ENCODE measurements at places on chromosomes 2 and 18.

DNA sequence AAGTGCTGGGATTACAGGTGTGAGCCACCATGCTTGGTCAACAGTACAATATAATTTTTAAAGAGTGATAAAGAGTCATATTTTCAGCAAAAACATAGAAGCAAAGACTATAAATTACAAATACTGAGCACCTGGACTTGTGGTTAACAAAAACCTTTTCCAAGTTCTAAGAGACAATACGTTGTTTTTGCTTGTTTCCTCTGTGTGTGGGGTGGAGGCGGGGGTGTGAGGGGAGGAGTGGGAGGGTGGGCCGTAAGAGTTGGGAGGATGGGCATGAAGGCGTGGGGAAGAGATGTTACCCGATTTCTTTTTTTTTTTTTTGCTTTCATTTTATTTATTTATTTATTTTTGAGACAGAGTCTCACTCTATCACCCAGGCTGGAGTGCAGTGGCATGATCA lies 78.0 kb upstream of the WIPF1 start:
- no peak for DNase-seq

- DNase-seq = no peak
Observed at GRCh38 chr2:69013840-69014821, 1.2 kb downstream of the ANTXR1 start.

GRCh38 chr2:131042148-131042775 lies 51.0 kb downstream of the FAM168B start:
- no peak for DNase-seq

DNA sequence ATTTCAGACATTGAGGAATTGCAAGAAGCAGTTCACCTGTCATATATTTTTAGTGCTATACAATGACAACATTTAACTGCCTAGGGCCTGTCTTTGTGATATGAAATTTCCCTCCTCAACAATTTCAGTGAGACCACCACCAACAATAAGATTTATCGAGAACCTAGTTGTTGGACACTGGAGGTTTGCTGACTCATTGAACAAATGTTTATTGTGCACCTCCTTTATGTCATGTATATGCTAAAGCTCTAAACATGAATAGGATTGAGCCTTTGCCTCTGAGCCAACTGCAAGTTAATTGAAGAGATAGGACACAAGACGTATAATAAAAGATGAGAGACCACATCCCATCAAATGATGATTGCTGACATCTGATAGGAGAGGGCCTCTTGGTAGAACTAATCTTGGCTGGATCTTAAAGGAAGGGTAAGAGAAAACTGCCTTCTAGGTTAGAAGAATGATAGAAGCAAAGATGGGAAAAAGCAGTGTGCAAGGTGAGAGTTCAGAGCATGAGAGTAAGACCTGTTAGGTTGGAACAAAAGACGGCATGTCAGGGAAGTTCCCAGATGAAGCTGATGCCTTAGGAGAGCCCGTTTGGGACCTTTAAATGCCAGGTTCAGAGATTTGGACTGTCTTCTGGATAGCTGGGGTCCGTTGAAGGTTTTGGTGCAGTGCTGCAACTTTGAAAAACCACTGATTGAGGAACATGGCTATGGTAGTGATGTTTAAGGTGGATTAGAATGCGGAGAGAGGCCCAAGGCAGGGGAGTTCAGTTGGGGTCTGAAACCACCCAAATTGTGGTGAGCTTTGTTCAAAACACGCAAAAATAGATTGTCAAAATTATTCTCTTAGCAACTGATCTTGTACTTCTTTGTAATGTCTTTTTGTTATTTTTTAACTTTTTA lies 133.0 kb upstream of the EML6 start:
- DNase-seq = no peak

DNA sequence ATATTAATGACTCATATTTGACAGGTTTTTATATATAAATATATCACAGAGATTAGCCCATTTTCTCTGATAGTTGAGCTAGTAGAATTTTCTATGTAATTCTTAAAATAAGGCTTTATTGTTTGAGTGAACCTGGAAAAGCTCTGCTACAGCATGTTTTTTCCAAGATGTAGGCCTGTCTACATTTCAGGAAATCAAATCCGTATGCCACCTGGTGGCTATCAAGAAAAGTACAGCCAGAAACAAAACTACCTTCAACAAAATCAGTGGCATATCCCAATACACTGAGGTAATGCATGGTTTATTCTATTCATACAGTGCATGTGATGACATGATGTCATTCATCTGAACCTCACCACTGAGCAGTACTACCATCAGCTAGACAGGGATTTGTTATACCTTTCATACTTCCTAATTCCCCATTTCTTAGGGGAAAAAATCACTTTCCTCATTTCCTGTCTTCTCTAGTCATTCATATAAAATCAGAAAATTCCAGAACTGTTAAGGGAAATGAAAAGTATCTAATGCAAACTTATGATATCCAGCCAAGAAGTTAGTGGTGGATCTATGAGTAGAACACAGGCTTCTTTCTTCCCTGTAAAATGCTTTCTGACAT lies 310.4 kb upstream of the SYT4 start:
- DNase-seq = no peak

GRCh38 chr18:57202881-57203280 lies 56.0 kb downstream of the BOD1L2 start:
- no peak for DNase-seq

DNA sequence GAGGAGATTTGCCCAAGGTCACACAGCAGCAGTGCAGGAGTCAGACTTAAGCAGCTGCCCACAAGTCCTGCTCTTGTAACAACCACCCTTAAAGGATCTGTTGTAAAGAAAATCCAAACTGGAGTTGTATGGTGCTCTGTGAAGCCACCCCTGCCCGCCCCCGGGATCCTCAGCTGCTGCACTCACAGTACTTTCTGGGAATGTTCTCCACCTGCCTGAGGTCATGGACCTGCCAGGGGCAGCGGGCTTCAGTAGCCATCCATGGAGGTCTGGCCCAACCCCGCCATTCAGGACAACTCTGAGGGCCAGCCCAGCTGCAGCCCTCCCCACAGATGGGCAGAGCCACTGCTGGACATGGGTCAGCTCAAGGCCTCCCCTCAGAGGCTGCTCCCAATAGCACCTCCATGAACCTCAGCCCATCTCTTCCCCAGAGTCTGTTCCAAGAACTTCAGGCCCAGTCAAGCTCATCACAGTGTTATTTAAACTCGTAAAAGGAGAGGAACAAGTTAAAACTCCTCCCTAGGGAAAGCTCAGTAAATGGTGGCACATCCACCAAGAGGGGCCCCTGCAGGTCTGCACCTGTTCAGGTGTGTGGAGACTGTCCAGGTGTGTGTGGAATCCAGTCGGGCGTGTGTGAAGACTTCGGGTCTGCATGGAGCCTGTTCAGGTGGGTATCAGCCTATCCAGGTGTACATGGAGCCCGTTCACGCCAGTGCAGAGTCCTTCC lies 39.4 kb upstream of the GPC1 start:
- no peak for DNase-seq

DNA sequence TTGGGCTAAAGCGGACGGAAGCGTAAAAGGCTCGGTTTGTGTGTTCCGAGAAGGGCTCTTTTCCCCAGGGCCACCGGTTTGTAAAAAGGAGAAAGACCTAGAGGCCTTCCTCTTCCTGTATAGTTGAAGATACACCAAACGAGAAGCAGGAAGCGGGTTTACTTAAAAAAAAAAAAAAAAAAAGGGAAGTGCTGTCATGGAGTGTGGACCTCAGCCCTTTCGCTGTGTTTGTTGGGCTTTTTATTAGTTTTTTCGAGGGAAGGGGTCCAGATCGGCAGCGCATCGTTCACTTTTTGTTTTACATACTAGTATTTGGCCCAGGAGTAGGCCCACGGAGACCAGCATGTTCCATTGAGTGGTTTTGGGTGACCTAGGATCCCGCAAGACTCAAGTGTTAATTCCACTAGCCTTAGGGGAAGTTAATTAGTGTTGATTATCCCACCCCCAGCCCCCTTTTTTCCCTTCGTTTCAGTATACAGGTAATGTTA lies 676 bp downstream of the ACTR2 start:
- no peak for DNase-seq

DNA sequence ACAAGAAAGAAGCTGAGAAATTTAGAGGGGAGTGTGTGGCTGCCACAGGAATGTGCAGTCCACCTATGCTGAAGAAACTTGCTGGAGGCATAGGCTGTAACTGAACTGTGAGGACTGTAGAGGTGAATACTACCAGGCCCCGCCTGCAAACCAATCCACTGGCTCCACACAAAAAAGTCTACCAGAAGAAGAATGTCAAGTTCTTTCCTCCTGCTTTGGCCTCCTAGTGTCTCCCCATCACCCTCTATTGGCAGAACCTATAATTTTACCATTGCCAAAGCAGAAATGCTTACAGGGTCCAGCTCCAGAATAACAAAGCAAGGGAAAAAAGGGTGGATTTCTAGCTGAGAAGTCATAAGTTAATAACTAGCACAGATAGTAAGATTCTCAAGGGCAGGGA lies 5.9 kb upstream of the ATP5MC3 start:
- DNase-seq = no peak

GRCh38 chr2:6644261-6644660 lies 221.4 kb downstream of the CMPK2 start:
- DNase-seq = no peak

DNA sequence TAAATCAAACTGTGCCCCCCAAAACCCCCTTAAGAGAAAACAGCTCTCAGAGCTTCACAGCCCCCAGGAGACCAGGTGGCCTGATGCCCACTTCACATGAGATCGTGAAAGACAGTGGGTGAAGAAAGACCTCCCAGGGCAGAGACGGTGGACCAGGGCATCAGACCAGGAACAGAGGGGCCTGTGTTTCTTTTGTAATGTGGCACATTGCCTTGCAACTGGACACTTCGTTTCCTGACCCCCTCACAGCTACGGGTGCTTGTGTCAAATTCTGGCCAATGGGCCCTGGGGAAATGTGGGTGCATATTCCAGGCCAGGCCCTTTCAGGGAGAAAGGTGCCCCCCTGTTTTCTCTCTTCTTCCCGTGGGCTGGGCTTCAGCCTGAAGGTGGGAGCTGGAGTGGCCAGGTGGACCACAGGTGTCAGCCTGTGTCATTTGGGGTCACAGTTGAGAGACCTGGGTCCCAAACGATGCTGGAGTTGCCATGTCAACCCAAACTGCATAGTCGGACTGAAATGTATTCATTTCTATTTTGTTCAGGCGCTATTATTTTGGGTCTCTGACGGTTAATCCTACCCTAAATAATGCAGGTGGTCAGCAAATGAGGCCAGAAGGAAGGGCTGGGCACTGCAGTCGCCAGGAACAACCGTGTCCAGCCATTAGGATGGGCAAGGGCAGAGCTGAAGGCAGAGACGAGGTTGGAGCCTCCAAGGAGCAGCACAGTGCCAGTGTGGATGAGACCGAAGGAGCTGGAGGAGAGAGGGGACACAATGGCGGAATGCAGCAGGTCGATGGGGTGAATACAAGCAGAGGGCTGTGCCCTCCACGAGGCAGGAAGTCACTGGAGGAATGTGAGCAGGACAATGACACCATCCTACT lies 338.2 kb downstream of the EIPR1 start:
- DNase-seq = no peak

DNA sequence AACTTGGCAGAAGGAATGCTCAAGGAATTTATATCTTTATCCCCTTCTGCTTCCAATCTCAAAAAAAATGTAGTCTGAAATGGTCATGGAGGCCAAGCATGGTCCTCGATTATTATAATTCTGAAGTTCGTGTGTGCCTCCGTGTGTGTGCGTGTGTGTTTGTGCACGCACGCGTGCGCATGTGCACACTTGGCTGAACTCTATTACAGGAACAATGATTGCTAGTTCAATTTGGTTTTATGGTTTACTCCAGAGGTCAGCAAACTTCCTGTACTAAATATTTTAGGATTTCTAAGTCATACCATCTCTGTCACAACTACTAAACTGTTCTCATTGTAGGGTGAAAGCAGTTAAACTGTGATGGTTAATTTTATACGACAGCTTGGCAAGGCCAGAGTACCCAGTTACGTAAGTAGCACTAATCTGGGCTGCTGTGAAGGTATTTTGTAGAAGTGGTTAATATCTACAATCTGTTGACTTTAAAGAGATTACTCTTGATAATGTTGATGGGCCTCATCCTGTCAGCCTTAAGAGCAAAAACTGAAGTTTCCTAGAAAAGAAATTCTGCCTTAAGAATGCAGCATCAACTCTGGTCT lies 5.8 kb upstream of the MARCHF7 start:
- DNase-seq = no peak

DNA sequence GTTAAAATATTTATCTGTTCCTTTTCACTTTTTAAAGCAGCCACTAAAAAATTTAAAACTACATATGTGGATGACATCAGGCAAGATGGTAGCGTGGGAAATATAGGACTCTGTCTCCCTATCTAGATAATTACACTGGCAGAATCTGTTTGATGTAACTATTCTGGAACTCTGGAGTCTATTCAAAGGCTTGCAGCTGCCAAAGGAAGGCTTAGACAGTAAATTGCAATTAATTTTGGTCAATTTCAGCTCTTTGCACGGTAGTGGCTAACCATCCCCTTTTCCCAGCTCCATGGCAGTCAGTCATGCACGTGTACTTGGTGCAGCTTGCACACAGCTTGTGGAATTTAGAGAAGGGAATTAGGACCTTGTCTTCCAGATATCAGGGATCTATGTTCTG lies 135.2 kb downstream of the RAB3GAP1 start:
- DNase-seq = no peak

DNA sequence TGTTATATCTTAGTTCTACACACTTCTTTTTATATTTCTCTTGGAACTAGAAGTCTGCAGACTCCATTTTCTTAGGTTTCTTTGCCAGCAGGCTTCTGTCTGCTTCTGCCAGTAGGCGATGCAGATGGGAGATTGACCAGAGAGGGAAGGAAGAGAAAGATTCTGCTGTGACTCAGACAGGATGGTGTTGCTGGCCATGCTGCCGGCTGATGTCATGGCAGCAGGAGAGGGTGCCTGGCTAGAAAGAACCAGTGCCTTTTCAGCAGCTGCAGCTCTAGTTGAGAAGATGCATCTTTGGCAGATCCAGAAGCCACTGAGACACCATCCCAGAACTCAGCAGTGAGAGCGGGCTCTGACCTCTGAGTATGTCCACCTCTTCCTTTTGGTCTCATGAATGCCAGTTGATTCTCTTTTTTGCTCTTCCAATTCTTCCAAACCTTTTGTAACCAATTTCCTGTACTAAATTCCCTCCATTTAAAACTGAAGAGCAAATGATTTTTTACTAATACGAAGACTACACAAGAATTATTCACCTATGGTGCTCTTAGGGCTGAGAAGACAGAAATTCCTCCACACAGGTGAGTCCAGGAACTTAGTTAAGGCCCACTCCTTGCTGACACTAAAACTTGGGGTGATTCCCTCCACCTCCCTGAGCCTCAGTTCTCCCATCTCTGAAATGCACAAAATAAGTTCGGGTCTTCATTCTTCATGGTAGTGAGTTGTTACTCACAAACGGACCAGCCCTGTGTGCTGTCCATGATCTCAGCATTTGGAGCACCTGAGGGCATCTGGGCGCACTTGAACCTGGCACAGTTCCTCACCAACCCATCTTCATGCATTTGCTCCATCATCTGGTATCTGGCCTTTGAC lies 200.7 kb downstream of the MYCN start:
- DNase-seq = no peak

DNA sequence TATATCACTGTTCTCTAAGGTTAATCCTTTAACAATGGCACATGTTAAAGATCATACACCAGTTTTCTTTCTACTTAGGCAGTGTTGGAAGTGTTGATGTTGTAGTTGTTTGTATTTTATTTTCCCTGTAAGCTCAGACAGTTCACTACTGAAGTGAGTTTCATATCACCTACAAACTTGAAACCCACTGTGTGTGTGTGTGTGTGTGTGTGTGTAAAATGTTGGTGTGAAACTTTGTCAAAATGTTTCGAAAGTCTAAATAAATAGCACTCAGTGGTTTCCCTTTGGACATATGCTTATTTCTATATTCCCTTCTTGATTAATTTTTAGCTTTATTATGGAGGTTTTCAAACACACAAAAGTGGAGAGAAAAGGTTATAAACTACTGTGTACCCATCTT lies 79.8 kb upstream of the CAVIN2 start:
- DNase-seq = no peak

- DNase-seq = no peak
Observed at GRCh38 chr2:159489476-159489875, 126.9 kb downstream of the BAZ2B start.
